ENCODE measurements at places on chromosomes 12 and 14.

DNA sequence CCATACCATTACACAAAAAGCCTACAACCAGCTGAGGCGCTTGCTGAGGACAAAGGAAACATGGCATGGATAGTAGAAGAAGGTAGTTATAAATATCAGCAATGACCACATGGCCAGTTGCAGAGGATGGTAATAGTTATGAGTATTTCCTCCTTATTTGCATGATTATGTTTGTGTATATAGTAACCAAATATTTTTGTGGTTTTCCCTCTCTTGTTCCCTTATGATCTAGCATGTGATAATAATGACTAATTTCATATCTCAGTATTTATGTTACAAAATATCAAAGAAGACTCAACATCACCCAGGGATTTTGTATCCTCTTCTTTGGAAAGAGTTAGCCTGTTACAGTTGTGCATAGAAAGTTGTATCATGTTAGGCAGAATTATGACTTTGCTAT is 13.5 kb upstream of the CATSPERB start:
- no peak for DNase-seq

DNA sequence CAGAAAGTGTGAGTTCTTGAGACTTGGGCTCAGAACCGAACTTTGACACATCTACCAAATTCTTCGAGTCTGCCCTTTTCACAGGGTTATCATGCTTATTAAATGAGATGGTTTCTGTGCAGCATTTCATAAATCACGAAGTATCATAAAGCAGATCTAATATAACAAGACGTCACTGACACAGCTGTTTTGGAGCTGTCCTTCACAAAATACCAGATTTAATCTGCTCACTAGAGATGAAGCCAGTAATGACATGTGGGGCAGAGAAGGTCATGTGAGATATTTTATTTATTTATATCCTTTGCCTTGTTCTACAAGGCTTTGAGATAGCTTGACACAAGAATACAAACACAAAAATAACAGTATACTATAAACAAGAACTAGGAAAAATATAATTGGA is 127.0 kb downstream of the RPAP3 start:
- DNase-seq, result no peak

DNA sequence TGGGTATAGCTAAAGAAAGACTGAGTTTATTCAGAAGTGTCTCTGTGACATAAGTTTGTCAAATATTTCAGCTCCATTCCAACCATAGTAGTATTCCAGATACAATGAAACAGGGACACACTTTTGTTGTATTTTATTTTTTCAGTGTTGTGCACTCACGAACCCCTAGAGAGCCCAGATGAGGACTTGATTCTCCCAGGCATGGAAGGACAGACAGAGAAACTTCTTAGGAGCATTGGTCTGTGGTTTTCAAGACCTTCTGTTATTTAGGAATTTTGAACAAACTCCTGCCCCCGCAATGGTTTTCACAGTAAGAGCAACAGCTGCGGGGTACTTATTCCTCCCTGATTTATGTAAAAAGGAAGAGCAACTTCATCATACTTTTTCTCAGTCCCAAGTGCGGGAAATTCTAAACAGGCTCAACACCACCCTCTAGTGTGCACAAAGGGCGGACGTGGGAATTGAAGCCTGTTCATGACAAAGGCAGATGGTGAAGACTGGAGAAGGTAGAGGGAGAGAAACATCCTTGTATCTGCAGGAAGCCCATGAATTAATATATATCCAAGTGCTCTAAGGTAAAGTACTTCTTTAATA is 147.6 kb downstream of the PAH start:
- DNase-seq, result peak; percentile 22

DNA sequence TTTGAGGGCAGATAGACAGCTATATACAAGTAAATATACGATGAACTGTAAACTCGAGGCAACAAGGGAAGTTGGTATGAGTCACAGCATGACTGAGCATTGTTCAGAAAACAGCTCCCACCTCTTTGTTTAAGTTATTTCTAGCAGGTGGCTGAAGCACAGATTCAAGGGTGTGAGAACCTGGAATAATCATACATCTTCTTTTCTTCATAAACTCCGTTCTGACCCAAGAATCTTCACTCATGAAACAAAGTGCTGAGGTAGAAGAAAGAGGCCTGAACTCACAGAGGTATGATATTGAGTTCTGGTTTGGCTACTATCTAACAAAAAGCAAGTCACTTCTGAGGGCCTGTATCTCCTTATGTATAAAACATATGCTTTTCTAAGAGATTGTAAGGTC is 364.1 kb upstream of the KITLG start:
- no peak for DNase-seq

GRCh38 chr12:27821259-27821973 is 41.4 kb upstream of the MANSC4 start:
- peak; percentile 88 for DNase-seq

DNA sequence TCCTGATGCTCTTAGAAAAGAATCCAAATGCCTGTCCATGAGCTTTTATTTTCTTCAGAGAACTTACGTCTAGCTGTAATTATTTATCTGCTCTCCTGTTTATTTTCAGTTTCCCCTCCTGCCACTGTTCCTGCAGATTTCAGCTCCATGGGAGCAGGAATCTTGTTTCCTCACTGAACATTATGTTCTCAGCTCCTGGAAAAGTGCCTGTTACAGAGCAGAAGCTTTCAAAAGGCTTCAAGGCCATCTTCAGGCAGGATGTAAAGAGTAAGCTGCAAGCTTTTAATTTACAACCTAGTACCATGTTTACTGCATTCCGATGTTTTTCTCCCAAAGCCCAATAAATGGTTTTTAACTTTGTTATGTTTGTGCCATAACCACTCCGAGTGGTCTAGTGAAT is 98.4 kb upstream of the BTG1 start:
- DNase-seq, result no peak

- DNase-seq, result no peak
Measured at GRCh38 chr12:56229916-56230431, at the start of gene SLC39A5. Gene SLC39A5, plus strand, starts transcription at chr12:56230051. Its CDS starts 1,224 bp downstream, at chr12:56231275.

GRCh38 chr12:49792181-49792970 is 35.8 kb downstream of the NCKAP5L start:
- no peak for DNase-seq

- no peak for DNase-seq
Measured at GRCh38 chr14:57870686-57871457, 5.0 kb upstream of the SLC35F4 start.

GRCh38 chr12:6442836-6443235 is 1.9 kb upstream of the CD27 start:
- DNase-seq, result no peak

GRCh38 chr14:87351007-87351406 is 642.0 kb downstream of the GALC start:
- DNase-seq, result no peak

DNA sequence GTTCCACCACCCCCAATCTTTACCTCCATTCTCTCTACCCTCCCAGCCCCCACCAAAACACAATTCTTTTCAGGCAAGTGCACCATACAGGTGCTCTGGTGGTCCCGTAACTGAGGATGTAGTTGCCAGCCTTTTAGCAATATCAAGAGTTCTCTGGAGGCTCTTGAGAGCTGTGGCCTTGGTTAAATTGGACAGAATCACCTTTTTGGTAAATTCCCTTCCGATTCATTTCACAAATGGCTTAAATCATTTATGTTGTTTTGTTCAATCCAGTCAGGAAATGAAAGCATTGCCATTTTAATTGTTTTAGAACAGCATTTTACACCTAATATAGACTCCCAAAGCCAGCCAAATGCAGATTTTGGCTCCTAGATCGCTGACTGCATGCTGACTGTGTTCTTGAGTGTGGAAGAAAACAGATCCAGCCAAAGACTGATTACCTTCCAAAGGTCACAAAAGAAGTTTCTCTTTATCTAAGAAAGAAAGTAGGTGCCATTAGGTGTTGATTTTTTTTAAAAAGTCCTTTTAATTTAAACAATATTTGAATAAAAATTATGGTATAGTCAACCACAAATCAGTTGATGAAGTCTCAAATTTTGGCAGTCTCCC is 25.6 kb downstream of the CRADD start:
- DNase-seq, result no peak

- no peak for DNase-seq
Measured at GRCh38 chr12:119775246-119775895, 101.7 kb downstream of the CIT start.

DNA sequence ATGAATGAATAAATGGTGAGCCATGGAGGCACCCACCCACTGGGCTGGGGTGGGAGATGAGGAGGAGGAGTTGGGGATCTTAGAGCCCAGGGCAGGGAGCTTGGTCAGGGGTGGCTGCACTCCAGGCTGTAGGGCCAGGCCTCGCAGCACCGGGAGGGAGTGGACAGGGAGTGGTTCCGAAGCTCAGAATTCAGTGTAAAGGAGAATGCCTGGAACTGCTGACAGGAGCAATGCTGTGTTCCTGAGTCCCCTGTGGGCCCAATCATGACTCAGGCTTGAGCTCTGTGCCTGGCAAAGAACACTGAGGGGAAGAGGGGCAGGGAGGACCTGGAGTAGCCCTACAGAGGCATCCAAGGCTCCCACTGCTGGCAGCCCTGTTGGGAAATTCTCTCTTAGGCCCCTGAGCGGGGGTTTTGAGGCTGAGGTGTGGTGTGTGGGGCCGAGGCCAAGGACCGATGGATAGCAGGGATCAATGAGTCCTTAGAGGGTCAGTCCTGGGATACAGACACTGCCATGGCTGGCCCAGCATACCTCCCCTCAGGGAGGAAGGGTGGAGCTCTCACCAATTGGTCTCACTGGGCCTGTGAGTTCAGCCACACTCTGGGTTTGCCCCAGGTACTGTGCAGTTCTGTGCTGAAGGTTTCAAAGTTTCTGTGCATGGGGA is 9.5 kb upstream of the RABGGTA start:
- no peak for DNase-seq

Data from HS-27A (cell line).